ENCODE measurements at places on chromosomes 2 and 18.

DNA sequence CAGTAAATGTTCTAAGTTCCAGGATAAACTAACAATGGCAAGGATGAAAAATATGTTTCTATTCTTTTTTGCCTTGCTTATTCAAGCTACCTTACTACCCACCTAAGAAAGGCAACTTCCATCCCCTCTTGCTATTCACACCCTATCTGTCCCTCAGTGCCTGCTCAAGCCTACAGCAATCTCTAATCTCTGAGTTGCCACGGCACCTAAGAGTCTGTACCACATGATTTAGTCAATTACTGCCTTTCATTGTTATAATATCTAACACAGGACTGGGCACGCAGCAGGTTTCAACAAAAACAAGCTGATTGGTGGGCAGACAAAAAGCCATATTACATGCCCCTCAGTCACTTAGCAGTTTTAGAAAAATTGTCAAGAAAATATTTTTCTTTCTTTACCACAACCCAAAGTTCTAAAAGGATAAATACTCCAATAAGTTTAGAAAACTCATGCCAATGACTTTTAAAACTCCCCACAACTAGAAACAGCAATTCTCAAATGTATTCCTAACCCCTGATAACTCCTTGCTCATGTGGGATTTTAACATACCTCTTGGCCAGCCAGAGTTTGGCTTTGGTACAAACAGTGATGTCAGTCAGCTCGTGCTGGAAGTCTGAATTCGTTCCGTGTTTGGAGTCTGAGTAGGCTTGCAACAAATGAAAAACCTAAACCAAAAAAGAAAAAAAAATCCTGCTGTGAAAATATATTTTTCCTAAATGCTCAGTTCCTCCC is 117.3 kb upstream of the ZFP36L2 start:
- peak; percentile 77 for DNase-seq

DNA sequence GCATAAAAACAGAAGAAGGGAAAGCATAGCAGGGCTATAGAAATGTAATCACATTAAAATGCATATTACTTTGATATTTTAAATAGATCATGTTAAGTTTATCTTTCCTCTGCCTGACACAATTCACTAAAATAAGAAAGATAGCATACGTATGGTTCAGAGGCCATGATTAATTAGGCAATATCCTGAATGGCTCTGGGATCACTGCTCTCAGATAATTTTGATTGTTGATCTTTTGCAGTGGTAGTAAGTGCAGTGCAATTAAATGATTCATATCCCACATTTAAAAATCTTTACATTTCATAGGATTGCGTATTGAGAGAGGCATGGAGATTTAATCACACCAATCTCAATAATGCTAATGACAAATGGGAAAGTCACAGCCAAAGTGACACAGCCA is 1040.7 kb downstream of the SOCS6 start:
- no peak for DNase-seq

DNA sequence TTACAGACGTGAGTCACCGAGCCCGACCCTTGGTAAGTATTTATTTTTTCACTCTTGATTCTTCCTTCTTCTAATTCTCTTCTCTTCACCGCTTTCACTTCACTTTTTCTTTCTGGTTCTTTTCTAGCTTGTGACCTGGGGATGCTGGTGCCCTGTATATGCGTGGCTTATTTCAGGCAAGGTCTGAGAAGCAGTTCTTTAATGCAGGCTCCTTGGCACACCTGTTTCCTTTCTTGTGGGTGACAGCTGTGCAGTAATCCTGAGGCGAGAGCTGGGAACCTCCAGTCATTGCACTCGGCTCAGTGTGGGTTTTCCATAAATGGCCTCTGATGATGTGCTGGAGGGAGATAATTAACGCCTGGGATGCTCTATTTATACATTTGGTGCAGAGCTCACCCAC is 193.8 kb downstream of the TSN start:
- no peak for DNase-seq

DNA sequence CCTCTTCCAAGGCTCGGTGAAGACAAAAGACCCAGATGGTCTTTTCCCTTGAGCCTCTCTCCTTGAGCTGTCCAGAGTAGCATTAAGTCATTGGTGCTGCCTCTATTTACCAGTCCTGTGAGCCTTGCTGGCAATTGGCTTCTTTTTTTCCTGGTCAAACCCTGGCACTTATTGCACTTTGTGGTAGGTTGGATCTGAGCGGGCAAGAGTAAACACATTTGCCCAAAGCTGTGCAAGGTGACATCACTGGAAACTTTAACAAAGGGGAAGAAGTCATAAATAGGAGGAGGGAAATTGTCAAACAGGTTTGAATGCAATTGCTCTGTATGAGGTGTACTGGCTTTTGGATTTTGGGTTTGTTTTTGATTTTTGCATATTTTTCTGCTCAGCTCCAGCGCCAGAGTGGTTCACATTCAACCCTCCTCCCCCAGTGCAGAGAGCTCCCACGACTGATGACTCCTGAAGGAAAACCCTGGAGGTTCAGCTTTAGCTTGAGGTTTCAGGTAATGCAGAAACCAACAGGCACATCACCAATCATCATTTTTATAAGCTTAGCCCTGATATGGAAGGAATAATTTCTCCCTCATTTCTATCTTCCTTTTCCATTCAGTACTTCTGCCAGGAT is 8.3 kb downstream of the KCNE4 start:
- no peak for DNase-seq

- DNase-seq: no peak
Measured at GRCh38 chr2:65870826-65871225, 438.4 kb upstream of the SPRED2 start.

DNA sequence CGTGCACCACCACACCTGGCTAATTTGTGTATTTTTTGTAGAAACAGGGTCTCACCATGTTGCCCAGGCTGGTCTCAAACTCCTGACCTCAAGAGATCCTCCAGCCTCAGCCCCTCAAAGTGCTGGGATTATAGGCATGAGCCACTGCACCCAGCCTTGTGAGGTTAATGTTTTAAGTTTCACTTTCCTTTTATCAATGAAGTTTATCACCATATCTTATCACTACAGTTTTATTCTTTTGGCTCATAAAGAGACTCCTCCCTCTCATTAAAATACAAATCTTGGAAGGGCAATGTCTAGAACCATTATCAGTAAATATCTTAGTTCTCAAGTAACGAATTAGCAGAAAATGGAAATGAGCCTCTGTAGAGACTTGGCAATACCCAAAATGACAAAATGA is 173.8 kb downstream of the BCL11A start:
- DNase-seq: no peak

DNA sequence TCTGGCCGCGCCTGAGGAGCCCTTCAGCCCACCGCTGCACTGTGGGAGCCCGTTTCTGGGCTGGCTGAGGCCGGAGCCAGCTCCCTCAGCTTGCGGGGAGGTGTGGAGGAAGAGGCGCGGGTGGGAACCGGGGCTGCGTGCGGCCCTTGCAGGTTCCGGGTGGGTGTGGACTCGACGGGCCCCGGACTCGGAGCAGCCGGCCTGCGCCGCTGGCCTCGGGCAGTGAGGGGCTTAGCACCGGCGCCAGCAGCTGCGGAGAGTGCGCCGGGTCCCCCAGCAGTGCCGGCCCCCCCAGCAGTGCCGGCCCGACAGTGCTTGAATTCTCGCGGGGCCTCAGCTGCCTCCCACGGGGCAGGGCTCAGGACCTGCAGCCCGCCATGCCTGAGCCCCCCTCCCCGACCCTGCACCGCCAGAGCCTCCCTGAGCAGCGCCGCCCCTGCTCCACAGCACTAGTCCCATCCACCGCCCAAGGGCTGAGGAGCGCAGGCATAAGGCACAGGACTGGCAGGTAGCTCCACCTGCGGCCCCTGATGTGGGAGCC is 534.2 kb downstream of the ZNF804A start:
- no peak for DNase-seq

- no peak for DNase-seq
Measured at GRCh38 chr2:159795841-159796690, 1.9 kb downstream of the CD302 start.

GRCh38 chr2:67955748-67956603 is 106.8 kb downstream of the C1D start:
- DNase-seq: no peak

- no peak for DNase-seq
Measured at GRCh38 chr18:6444466-6445228, 29.9 kb upstream of the L3MBTL4 start.

DNA sequence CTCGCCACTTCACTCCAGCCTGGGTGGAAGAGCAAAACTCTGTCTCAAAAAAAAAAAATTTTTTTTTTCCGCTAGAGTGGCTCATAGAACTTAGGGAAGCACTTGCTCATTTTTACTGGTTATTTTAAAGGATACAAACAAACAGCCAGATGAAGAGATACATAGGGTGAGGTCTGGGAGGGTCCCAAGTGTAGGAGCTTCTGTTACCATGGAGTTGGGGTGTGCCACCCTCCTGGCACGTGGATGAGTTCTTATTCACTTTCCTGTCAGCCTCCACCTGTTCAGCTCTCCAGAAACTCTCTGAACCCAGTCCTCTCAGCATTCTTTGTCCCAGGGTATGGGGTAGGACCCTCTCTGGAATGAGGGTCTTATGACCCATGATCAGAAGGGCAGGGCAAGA is 4.9 kb upstream of the MAT2A start:
- DNase-seq: no peak

- DNase-seq: no peak
Measured at GRCh38 chr2:35081001-35081621, 1274.5 kb upstream of the CRIM1 start.

GRCh38 chr2:120875431-120875830 is 139.8 kb downstream of the GLI2 start:
- no peak for DNase-seq

GRCh38 chr2:36413218-36413617 is 57.6 kb downstream of the CRIM1 start:
- no peak for DNase-seq

DNA sequence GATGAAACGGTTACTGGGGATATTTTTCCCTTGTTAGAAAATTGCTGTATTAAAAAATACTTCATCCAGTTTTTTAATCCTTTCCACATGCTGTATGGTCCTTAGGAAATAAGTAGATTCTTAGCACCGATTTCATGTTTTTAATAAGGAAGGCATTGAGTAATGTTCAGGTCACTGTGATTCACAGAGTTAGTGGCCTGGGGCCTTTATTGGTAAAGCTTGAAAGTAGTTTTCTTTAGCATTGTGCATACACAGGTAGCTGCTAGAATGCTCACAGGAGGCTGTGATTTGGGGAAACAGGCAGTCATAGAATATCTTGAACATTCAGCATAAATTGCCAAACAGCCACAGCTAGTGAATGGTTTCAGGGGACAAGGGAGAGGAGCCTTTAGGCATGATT is 79.8 kb downstream of the XRCC5 start:
- no peak for DNase-seq

- DNase-seq: no peak
Measured at GRCh38 chr18:45976566-45976965, 9.4 kb upstream of the EPG5 start.

DNA sequence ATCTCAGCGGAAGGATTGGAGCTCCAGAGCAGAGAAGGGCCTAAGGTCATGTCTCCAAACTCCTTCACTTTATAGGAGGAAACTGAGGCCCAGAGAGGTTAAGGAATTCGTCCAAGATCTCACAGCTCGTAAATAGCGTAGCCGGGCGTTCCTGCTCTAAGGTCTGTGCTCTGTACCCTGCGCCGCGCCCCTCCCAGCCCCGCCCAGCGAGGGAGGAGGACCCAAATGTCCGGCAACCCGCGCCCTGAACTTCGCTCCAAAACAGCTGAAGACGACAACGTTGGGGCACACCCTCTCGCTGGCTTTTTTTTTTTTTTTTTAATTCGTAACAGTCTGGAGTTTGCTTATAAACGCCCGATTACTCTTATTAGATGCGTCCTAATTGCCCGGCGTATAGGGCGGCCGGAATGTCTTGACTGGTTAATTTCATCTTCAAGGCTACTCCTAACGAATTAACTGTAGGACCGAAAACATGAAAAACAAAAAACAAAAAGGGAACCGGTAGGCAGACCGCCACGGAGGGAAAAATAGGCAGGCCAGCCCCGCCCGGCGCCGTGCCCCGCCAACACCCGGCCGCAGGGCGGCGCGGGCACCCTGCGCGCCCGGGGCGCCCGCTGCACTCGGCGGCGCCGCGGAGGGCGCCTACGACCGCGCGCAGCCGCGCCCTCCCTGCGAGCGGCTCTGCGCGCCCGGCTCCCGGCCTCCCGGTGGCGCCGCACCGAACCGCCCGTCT is 928 bp upstream of the FOSL2 start:
- peak; percentile 83 for DNase-seq

GRCh38 chr2:209125291-209125690 is 298.6 kb upstream of the MAP2 start:
- DNase-seq: no peak

DNA sequence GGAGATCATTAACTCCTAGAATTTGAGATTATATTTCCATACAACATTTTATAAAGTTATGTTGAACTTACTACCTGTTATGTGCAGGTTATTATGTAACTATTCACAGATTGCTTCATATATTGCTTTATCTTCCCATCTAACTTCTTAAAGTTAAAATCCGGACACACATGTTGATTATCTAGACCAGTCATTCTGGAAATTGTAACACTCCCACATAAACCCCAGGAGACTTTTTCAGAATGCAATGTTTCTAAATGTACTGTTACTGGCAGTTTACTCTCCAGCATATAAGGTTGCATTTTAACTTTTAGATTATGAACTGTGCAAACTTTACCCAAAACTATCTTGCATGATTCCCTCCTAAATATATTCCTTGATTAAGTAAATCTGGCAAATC is 70.5 kb upstream of the FAM117B start:
- DNase-seq: no peak

DNA sequence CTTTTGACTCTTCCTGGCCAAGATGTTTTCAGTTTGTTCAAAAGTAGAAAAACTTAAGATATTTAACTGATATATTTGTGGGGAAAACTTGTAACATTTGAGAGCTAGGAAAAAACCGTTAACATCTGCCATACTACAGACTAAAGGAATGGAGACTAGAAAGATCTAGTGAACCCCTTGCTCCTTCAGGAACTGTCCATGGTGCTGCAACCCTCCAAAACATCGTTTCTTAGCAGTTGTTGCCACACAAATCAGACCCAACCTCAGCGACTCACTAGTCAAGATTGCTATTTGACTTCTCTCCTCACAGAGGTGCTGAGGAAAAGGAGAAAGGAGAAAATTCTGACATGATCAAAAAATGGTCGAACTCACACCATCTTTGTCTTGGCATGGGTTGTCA is 393.8 kb upstream of the LYPD1 start:
- peak; percentile 15 for DNase-seq

- no peak for DNase-seq
Measured at GRCh38 chr2:25400169-25400568, 58.4 kb upstream of the DNMT3A start.

DNA sequence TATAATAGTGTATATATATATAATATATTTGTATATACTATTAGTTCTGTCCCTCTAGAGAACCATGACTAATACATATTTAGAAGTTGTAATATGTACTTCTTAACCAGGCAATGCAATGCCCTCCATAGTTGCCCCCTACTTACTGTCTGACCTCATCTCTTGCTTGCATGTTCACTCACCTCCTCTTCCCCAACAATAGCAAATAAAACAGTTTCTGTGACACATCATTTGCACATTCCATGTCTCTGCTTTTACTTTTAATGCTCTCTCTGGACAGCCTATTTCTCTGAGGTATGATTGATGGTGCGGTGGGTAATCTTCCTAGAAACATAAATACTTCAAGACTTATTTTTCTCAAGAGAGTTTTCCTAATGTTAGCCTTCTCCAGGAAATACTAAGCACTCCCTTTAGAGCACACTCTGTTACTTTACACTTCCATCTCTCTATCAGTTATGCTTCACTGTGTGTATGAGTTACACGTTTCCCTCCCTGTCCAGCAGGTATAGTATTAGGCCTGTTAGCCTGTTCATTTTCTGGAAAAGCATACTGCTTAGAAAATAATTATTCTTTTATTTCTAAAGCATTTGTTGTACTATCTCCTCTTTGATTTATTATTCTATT is 295.6 kb upstream of the LRATD1 start:
- DNase-seq: no peak

Data from AG08396 (cell line).